ENCODE measurements at places on chromosomes 16 and 17. TPM values are rescaled to one million over a fixed set of nuclear protein-coding genes. Genes with fewer than 3 reads are reported as not detected.

PRCD gene
- 9.9 TPM for total RNA-seq

STH gene
- not detected for total RNA-seq

TP53TG3D gene
- not detected for total RNA-seq

CARD14 gene
- 5.4 TPM for total RNA-seq

DNA sequence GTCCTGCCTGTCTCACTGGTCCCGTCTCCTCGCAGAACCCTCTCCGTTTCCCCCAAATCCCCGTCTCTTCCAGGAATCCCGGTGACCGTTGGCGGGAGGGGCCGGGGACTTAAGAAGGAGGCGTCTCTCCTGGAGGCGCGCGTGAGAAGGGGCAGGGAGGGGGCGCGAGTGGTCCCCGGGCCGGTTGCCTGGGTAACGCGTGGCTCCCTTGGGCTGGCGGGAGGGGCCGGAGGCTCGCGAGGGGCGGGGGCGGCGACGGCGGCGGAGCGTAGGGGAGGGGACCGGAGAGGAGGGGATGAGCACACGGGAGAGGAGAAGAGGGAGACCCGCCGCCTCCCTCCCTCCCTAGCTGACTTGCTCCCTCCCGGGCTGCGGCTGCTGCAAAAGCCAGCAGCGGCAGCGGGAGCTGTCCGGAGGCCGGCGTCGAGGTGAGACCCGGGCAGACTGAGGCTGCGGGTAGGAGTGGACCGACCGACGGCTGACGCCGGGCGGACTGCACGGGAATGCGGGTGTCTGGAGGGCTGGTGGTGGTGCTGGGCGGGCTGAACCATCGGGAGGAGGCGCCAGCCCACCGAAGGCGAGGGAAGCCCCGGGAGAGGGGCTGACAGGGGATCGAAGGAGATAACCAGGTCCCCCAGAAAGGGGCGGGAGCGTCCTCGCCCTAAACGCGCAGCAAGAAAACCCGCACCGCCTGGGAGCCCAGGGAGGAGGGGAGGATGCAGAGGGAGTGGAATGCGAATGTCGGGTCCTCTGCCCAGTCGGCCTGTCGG, at the start of gene PRRT2:
Gene PRRT2 (plus strand): TSS at position 298 of the 770 bp plus-strand sequence. CDS start 862 bp downstream, outside the sequence.
- peak; percentile 76 for DNase-seq

DNA sequence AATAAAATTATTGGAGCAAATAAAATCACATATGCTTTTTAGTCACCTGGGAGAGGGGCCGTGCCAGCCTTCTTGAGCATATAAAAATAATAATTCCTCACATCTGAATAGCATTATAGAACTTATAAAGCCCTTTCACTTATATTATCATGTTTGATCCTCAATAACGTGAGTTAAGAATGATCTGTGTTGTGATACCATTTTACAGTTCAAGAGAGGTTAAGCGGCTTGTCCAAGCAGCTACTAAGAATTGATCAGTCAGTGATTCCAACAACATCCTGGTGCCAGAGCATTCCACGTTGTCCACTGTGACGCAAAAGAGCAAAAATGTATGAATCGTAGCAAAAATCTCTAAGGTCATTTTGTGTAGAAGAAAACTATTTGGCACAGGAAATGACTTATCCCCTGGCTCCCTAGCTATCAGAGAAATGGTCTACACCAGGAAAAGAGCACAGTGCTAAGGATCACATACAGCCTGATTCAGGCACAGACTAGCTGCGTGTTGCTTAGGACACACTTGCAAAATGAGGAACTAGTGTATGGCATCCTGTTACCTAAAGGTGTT, 33.0 kb downstream of the ANKFN1 start:
- no peak for DNase-seq

GRCh38 chr17:9788601-9789000, 2.8 kb downstream of the DHRS7C start:
- no peak for DNase-seq

DNA sequence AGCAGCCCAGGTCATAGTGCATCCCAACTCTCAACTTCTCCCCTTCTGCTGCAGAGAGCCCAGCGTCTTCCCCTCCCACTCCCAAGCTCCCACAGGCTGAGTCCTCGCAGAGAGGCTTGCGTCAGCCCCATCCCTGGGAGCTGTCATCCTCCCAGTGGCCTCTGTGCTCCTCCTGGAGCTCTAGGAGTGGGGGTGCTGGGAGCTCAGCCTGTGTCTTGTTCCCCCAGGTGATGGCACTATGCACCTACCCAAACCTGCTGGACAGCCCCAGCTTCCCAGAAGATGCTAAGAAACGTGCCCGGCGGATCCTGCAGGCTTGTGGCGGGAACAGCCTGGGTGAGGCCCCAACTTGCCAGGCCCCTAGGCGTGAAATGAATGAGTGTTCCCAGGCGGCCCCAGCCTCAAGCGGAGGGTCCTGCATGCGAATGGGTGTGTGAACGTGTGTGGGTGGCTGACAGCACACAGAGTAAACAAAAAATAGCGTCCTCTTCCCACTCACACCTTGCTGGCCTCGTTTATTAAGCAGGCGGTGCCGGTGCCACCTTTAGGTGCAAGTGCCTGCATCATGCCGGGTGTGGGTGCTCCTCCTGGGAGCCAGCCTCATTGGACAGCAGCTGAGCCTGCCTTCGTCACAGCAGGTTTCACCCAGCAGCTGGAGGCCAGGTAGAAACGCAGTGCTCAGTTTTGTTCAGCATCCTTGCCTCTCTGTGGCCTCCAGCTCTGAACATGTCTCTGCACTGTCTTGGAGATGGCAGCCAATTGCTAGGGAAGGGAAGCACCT, 16.5 kb downstream of the GPT2 start:
- DNase-seq: no peak

GRCh38 chr17:61157246-61157886, 242.3 kb upstream of the TBX2 start:
- no peak for DNase-seq

Measured in mesothelial cell of epicardium (in vitro differentiated cells).